ENCODE measurements at places on chromosomes 2 and 18.

GRCh38 chr2:26562811-26563645, 78.1 kb downstream of the CIB4 start:
- DNase-seq = no peak

DNA sequence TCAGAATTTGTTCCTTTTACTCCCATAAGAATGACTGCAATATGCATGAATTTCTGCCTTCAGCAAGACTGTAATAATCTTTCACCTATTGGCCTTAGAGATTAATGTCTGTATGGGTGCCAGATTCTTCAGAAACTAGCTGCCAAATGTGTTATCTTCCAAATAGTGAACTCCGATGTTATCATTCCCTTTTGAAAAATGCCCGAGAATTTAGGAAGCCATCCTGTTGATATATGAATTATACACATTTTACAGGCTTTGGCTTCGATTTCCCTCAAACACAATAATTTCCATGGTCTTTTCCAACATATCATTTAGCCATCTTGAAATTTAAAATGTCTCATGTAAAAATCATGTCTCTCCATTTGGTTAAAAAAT, 101.5 kb downstream of the ZNF521 start:
- no peak for DNase-seq

DNA sequence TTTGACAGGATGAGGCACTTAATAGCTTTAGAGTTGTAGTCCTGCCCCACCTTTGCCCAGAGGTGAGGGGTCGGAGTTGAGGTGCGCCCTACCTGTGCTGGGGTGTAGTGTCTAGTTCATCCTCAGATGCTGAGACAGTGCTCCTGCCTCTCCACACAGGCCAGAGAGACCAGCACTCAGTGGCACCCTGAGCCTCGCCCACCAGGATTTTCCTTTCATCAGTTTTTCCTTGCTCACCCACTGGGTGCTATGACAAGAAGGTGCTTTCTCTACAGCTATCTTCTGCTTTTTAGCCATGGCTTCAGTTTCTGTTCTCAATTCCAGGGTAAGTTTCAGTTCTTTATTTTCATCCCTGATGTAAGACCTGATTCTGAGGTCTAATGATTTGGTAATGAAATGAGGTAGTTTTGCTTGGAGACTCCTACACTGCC, 16.8 kb upstream of the TMEM131 start:
- DNase-seq = no peak

DNA sequence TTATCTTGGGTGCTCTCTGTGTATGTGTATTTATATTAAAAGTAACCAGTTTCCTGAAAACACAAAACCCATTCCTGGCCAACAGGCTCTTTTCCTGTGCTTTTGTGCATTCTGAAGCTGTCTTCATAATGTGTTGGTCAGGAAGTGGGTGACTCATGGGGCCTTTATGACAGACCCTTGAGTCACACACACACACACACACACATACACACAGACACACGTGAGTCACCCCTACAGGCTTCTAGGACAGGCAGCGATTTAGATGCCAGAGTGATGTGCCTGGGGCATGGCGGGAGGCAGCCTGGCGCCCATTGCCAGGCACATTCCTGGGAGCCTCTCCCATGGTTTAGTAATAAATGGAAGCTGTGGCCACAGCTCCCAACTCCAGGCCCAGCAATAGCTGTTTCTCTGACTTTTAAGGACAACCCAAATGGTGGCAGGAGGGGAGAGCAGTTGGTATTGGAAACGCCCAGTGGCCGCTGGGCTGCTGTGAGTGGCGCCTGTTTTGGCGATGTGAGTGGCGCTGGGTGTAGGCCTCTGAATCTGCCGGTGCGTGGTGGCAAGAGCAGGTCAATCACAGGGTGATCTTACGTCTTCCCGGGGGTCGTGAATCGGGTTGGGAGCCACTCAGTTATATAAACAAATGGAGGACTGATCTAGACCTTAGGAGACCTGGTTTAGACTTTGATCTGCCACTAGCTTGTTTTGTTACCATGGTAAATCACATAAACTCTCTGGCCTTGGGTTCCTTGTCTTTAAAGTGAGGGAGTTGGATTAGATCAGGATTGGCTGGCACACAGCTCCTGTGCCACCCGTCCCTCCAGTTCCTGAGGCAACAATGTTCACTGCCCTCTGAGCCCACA, 150.7 kb upstream of the DLX2 start:
- no peak for DNase-seq

DNA sequence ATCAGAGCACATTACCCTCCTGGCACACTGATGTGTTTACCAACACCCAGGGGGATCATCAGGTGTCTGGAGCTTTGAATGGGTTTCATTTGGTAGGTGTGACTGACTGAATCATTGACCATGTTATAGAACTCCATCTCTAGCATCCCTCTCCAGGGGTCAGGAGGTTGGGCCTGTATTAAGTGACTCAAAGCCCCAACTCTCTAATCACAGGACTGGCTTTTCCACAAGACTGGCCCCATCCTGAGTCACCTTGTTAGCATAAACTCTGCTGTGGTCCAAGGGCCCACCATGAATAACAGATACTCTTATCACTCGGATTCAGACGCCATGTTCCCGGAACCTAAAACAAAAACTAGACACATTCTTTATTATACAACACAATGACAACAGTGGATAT, 125.9 kb upstream of the NDUFV2 start:
- DNase-seq = no peak

- no peak for DNase-seq
Observed at GRCh38 chr2:234366891-234367290, 130.0 kb downstream of the ARL4C start.

- no peak for DNase-seq
Observed at GRCh38 chr2:59879700-59880131, 673.7 kb downstream of the BCL11A start.

DNA sequence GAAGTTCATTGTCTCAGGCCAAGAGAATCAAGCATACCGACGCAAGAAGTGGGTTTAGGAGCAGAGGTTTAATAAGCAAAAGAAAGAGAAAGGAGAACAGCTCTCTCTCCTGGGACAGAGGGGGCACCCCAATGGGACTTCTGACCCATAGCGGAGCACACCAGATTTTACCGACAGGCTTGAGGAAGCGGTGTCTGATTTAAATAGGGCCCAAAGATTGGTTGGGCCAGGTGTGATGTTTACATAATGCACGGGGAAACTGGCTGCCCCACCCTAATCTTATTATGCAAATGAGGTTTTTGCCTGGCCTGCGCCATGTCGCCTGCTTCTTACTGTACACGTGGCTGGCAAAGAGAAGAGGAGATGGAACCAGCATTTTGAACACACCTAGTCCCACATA, 106.2 kb downstream of the MREG start:
- no peak for DNase-seq

GRCh38 chr2:203237346-203238238, 1.2 kb upstream of the CYP20A1 start:
- DNase-seq = peak; percentile 12

DNA sequence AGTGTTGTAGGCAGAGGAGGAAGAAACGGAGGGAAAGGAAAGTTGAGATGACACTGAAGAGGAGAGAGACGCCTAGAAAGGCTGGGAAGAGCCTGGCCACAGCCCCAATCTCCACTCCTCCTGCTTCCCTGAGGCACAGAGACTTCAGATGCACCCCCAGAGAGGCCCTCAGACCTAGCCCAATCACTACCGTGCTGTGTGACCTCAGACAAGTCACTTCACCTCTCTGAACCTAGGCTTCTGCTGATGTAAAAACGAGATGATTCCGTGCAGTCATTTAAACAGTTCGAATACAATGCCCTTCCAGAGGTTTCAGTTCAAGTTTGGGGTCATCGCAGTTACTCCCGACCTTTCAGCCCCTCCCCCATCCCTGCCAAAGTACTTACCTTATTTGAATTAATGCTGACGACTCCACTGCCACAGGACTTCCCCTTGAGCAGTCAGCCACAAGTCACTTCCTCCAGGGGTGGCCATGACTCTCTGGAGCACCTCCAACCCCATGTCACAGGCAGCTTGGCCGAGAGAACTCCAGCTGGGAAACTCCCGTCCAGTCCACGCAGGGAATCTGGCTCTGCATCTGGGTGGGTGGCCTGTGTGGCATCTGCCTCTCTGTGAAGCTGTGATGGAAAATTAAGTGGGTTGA, 105.2 kb upstream of the ID2 start:
- DNase-seq = no peak

DNA sequence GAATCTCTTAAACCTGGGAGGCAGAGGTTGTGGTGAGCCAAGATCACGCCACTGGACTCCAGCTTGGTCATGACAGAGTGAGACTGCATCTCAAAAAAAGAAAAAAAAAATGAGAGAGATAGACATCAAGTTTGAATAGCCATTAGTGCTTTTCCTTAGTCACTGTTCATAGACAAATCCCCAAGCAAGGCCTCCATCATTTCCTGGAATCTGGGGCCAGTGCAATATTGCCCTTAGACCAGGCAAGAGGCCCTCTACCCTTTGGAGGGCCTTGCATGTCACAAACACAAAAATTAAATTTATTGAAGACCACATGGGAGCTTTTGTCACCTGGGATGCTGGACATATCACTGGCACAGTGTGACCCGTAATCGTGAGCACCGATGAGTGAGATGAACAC, 141.5 kb downstream of the B3GNT2 start:
- DNase-seq = no peak

DNA sequence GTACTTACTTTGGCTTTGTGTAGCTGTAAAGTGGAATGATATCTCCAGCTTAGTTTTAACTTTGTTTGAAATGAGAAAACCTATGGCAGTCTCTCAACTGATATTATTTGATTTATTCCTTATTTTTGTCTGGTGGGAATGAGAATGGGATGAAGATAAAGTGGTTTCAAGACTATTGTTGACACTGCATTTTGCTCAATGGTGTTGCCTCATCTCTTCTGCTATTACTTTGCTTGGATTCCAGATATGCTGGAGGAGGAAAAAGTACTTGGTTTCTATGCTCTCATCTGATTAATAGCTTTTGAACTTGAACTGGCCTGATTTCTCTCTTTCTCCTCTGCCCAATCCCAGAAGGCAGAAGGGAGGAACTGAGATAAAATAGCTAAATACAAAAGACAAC, 198.2 kb downstream of the CTNNA2 start:
- no peak for DNase-seq

- DNase-seq = no peak
Observed at GRCh38 chr2:39008665-39009064, 112.2 kb downstream of the SOS1 start.

- DNase-seq = no peak
Observed at GRCh38 chr2:106700616-106701015, 185.4 kb downstream of the ST6GAL2 start.

DNA sequence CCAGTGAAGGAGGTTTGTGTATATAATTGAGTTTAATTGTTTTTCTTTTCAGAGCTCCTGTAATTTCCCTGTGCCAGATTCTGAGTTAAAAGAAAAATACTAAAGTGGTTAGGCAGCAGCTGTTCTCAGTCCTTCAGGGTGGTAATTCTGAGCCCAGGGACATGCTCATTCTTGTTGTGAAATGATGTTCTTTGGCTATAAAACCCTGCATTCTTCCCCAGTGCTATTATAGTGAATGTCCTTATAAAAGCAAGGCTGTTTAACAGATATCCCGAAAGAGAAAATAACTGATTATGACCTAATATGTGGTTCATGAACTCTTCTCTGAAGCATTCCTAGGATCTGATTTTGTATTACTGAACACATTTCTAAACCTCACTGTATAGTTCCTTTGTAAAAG, 34.0 kb downstream of the ADAM23 start:
- DNase-seq = no peak

DNA sequence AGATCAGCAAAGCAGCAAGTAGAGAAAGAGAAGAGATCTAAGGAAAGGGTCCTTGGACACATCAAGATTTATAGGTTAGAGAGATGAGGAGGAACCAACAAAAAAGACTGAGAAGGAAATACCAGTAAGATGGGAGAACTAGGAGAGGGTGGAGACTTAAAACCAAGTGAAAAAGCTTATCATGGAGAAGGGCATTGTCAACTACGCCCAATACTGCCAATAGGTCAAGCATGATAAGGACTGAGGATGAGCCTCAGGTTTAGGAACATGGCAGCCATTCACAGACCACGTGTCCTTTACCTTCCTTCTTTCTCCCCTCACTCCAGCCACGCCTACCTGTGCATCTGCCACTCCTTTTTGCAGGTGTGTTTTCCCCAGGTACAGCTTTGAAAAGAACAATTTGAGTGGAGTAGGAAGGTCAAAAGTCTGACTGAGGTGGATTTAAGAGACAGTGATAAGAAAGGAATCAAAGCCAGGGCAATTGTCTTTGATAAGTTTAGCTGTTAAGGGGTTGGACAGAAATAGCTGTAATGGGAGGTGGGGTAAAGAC, 238.7 kb downstream of the STK39 start:
- no peak for DNase-seq

DNA sequence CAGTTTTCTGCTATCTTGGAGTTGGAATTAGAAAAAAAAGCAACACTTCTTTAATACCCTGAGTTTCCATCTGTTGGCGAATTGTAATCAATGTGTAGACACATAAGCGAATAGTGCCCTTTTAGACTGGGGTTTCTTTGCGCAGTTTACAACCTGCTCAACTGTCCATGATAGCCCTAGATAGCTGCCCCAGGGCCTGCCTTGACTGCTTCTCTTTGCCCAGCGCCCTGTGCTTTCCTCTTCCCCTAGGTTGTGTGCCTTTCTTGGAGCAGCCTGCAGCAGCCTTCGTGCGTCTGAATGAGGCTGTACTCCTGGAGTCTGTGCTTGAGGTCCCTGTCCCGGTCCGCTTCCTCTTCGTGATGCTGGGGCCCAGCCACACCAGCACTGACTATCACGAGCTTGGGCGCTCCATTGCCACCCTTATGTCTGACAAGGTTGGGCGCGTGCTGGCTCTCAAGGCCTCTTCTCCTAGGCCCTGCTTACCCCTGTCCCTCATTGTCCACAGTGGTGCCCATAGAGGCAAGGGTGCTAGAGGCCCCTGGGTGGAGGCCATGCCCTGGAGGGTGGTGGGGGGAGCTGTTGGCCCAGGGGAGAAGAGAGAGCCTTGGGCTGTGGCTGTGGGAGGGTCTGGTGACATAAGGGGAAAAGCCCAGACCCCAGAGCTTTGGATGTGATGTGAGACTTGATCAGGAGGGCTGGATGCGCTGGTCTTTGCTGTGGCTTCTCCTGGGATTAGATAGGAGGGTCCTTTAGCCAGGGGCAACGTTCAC, 6.9 kb downstream of the SLC4A3 start:
- DNase-seq = no peak

DNA sequence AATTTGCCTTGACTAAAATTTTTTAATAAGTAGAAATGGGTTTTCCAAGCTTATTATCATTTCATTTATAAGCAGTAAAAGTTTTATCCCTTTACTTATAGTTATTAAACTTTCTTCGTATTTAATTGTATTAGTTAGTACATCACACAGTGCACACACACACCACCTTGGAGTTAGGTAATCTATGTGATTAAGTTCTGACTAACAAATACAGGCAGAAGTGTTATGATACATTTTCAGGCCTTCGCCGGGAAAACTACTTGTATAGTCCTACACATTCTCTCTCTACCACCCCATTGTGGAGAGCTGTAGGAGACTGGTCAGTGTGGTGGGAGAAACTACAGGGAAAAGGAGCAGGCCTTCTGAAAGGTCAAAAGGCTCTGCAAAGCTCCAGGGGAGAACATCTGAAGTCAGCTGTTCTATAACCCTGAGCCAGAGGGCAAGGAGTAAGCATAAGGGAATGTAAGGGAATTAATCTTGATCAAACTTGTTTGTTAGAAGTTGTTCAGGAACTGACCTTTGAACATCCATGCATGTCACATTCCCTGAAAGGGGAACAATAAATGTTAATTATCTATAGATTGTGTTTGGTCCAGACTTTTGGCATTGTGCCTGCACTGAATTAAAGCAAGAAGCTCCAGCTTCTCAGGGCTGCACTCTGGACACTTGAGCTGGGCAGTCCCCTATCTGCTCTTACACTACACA, 231.7 kb downstream of the FSIP2 start:
- no peak for DNase-seq
